Stimulated activated effector memory CD8-positive, alpha-beta T cell treated with anti-CD3 and anti-CD28 coated beads, Interleukin-12 subunit alpha, Interleukin-12 subunit beta, amount 100 ng/mL, for 72 hours (primary cell): ENCODE measurements at places on chromosomes 5 and 9.
A peak's percentile ranks its signal among the peaks of the same experiment; 100 is the strongest.

DNA sequence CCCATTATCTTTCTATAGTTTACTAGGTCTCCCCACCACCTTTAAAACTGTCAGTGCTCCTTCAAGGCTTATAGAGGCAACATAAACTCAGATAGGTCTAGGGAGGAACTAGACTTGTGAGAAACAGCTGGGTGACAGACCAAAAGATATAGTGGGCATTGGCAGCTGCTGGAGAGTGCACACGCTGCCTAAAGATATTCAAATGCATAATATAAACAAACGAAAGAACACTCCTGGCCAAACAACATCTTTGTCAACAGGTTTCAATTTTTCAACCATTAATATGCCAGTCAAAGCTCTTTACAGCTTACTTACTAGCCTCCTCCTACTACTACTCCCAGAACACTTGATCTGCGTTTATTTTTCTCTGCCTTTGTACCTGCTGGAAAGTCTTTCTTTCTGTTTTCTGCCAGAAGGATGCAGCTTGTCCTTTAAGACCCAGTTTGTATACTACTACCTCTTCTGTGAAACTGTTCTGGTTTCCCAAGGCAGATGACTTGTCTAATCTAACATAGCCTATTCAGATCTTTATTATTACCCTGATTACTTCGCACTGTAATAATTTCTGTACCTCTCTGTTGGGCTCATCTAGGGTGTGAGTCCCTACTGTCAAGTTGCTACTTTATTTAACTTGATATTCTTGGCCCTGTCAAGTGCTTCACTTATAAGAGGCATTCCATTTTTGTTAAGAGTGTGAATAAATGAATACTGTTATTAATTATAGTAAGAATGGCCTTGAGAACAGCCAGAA lies 14.3 kb downstream of the KDM3B start:
- no peak for DNase-seq

DNA sequence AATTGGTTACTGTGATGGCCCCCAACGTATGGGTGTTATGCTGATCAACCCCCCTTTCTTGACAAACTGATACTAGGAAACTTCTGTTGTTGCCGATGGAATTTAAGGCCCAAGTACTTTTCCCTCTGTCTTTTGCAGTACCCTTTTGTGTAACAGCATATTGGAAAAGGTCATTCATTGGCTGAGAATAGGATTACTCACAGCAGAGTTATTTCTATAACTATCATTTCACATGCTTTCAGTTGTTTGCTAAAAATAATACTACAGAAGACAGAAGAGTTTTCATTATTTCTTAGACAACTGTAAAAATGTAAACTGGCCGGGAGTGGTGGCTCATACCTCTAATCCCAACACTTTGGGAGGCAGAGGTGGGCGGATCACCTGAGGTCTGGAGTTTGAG lies 329.5 kb downstream of the KIAA0825 start:
- DNase-seq: no peak

DNA sequence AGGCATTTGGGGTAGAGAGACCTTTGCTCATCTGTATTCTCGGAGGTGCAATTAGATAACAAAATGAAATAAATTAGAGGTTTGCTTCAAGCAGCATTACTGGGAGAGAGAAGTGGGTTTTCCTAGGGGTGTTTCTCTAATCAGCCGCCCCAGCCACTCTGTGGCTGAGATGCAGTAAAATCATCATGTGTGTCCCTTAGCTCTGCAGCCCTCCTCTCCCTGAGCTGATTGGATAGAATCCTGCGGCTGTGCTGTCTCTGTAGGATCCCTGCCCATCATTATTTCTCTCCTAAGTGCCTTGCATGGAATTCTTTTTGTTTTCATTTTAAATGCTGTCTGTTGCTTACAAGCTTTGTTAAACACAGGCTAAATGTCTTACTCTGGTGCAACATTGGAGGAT lies 171.4 kb downstream of the SH3GL2 start:
- no peak for DNase-seq

DNA sequence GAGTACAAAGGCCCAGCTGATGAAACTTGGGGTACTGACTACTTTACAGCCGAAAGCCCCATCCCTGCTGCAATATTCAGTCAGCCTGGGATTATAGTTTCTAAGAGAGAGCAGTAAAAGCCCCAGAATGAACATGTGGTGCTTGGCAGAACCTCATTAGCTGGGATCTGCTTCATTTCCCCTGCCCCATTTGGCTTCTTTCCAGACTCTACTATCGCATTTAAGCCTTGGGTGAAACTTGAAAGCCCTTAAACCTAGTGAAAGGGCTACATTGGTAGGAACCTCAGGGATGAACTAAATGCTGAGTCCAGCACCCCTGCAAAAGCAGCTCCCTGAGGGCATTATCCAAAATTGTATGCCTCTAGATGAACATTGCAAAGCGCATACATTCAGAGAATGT lies 631.1 kb downstream of the ACTL7B start:
- no peak for DNase-seq

GRCh38 chr5:82164176-82164976 lies 113.8 kb downstream of the RPS23 start:
- no peak for DNase-seq

DNA sequence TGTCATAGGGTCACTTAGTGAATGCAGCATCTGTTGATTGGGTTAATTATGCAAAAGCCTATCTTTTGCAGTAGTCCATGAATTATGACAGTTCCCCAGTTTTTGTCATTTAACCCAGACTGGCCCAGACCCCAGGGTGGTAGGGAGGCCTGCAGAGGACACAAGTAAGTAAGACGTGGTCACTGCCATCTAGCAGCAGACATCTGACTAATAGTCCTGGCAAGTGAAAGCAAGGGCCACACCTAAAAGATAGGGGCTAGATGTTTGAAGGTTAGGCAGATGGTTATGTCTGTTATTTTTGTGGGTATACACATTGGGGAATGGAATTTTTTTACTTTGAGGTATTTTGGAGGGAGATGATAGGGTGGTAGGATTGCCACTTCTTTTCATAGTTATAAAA lies 48.0 kb downstream of the RAB14 start:
- DNase-seq: no peak

DNA sequence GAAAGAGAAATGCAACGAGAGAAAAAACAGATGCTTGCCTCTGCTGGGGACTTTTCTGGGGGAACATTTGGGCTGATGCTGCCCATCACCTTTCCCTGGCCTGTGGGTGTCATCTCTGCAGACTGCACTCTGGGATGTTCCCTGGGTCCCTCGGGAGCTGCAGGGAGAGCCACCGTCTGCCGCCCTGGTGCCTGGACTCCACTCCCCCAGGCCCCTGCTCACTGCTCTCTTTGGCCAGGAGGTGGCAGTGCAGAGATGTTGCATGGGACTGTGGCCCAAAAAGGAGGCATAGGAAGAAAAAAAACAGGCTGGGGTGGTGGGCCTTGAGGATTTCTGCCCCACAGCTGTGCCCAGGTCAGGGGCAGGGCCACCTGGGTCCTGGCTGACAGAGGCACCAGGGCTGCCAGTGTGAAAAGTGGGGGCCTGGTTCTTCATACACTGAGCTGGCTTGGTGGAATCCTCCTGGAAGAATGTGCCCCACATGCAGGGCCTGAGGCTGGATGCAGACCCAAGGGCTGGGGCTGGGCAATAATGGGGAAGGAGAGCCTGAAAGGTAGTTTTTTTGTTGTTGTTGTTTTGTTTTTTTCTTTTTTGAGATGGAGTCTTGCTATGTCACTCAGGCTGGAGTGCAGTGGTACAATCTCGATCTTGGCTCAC lies 353.6 kb downstream of the SLIT3 start:
- peak; percentile 14 for DNase-seq

DNA sequence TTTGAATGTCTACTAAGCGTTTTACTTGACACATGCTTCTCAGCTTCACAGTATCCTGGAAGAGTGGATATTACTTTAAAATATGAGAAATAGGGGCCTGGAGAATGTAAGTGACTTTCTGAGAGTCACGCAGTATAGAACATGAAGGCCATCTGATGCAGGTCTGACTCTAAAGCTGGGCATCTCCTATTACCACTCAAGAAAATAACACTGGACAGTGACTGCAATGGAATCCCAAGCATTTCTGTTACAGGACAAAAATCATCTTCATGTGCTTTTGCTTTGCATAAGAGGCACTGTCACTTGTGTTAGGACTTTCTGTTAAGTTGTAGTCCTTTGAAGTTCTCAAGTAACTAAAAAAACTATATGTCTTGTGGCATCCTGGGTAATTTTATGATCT lies 335.5 kb downstream of the FBXL7 start:
- DNase-seq: no peak

GRCh38 chr9:78821126-78821822 lies 524.3 kb downstream of the PSAT1 start:
- DNase-seq: no peak

- no peak for DNase-seq
Measured at GRCh38 chr9:121788686-121789366, 137.4 kb downstream of the DAB2IP start.
